ENCODE measurements at places on chromosomes 3 and 15.

- no peak for DNase-seq
Observed at GRCh38 chr3:117995842-117996437, 1038.7 kb downstream of the IGSF11 start.

GRCh38 chr15:71337197-71337845 is 222.1 kb downstream of the THSD4 start:
- DNase-seq: no peak

- no peak for DNase-seq
Observed at GRCh38 chr15:30924353-30924752, 20.6 kb downstream of the FAN1 start.

- DNase-seq: no peak
Observed at GRCh38 chr3:133884054-133884886, 11.4 kb downstream of the RAB6B start.

DNA sequence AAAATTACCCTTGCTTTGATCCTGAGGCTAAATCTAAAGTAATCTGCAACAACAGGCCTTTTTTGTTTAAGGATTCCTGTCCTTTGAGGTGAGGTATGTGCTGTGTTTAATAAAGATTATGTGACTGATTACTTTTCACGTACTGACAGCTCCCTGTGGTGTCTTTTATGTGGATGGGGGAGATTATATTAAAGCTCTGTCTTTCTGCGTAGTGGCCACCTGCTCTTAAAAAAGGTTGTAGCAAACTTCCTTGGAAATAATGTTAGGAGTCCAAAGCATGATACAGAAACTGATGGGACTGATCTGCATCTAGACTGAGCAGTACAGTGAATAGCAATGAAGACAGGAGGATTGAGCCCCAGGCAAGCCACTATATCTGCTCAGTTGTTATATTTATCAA is 453.0 kb upstream of the GOLIM4 start:
- no peak for DNase-seq

GRCh38 chr3:53823026-53823955 is 22.9 kb downstream of the CHDH start:
- no peak for DNase-seq

- no peak for DNase-seq
Observed at GRCh38 chr3:35296533-35296932, 342.8 kb upstream of the ARPP21 start.

GRCh38 chr3:156964577-156964976 is 138.4 kb downstream of the LEKR1 start:
- no peak for DNase-seq

- no peak for DNase-seq
Observed at GRCh38 chr15:49265911-49266310, 95.9 kb downstream of the GALK2 start.

DNA sequence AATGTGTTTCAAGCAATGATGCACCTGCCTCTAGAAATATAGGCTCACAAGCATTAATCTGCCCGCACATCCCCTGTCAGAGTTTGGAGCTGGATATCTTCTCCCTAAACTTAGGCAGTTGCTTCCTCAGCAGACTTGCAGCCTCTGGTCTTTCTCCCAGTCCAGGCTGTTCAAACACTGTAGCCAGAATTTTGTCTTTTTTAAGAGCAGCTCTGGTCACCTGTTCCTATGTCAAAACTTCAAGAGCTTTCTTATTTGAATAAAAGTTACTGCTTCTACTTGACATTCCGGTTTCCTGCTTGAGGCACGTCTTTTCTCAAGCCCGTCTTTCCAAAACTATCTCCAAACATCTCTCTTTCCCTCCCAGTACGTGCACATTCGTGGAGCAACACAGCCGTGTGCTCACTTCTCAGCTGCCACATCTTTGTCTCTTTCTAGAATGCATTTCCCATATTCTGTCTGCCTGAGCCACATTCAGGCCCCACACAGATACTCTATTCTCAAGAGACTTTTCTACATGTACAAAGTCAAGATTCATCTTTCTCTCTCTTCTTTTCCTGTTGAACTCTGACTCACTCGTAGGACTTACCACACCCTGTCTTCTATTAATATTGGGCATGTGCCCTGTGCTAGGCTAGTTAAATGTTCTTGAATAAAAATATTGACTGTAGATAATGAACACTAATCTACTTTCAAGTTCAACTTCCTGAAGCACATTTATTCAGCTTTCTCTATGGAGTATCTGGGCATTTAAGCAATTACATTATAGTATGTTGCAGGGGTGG is 307.7 kb upstream of the SOX2 start:
- DNase-seq: no peak

DNA sequence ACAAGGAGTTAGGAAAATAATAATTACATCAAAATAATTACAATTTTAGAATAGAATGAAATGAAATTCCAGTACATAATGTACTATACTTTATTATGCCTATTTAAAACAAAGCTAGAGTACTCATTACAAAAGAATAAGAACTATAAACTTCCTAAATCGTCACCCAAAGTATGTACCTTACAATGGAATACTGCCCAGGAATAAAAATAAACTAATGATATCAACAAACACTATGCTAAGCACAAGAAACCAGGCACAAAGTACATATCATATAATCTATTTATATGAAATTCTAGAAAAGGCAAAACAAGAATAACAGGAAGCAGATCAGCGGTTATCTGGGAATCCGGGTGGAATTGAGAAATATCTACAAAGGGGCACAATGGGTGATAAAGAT is 84.7 kb downstream of the MYO9A start:
- no peak for DNase-seq

DNA sequence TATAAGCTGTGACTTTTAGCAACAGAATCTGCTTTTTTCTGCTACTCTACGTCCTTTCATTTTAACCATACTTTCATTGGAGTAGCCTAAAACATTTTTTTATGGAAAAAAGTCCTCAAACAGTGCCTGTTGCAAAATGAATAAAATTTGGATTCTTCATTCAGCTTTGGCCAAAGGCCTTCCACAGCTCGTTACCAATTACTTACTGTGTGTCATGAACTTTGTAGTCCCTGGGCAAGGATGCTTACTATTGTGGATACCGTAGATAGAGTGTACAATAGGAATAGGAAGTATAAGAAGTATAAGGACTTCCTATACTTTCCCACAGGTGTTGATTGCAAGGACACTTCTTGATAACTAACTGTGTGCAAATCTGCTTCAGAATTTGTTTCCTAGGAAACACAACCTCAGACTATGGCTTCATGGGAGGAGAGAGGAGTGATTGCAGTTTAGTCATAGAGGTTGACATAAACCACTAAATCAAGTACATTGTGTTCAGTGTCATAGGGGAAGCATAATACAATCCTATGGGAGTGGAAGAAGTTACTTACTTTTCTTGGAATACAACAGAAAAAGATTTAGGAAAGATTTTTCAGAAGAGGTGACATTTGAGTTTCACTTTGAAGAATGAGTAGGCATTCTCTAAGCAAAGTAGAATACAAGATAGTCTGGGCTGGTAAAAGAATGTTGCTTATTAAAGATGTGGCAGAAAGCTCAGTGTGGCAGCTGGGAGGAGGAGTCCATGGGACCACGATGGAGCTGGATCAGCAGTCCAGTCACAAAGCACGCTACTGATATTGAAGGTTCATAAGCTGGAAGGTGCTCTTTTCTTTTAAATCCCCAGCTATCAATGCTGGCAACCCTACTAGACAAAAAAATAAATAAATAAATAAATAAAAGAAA is 309.7 kb upstream of the TPRG1 start:
- DNase-seq: no peak

- DNase-seq: no peak
Observed at GRCh38 chr3:50585919-50586762, 16.8 kb downstream of the HEMK1 start.

GRCh38 chr3:130374033-130374432 is 28.6 kb downstream of the COL6A5 start:
- no peak for DNase-seq

GRCh38 chr3:138547342-138547975 is 46.6 kb downstream of the CEP70 start:
- no peak for DNase-seq

GRCh38 chr15:88241461-88241860 is 15.1 kb downstream of the NTRK3 start:
- DNase-seq: no peak

DNA sequence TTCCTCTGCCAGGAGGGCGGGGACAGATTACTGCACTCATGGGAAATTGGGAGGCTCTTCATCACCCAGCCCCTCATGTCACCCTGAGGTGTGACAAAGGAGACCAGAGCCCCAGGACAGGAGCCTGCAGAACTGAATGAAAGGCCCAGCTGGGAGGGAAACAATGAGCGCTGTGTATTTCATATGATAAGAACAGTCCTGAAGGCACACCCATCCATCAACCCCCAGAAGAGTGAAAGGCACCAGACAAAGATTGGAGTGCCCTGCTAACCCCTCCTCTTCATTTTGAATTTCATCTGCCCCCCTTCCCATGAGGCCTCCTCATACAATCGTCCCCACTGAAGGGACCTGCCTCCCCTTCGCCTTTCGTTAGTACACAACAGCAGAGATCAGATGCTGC is 160.0 kb upstream of the PRICKLE2 start:
- DNase-seq: no peak

GRCh38 chr15:51621936-51622603 is 501 bp downstream of the DMXL2 start:
- DNase-seq: peak; percentile 8

- no peak for DNase-seq
Observed at GRCh38 chr3:9395570-9396300, 1.7 kb upstream of the SETD5 start.

GRCh38 chr3:15403965-15404364 is 23.4 kb downstream of the METTL6 start:
- DNase-seq: no peak

GRCh38 chr3:11558002-11558401 is 85.7 kb downstream of the VGLL4 start:
- no peak for DNase-seq

- DNase-seq: no peak
Observed at GRCh38 chr15:88388686-88389085, 78.5 kb downstream of the MRPL46 start.

DNA sequence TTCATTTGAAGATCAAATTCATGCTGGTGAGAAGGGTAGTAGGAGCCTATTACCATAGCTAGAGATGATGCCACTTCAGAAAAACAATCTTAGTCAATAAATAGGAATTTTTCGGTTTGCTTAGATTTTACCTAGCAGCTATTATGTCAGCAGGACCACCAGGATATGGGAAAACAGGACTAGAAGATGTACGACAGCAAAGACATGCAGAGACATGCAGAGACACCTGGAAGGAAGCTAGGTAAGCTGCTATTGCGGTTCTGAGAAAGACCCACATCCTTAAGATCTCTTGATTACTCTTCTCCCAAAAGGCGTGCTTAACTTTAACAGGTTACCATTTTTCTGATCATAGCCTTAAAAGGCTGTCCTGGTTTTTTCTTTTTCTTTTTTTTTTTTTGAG is 64.8 kb upstream of the THSD4 start:
- no peak for DNase-seq

- DNase-seq: no peak
Observed at GRCh38 chr3:87298111-87298718, 21.8 kb upstream of the POU1F1 start.

GRCh38 chr3:172186607-172187006 is 147.2 kb downstream of the FNDC3B start:
- no peak for DNase-seq

GRCh38 chr3:11901286-11901875 is 54.7 kb upstream of the TAMM41 start:
- no peak for DNase-seq

- DNase-seq: no peak
Observed at GRCh38 chr15:81516461-81516860, 142.4 kb upstream of the TMC3 start.

DNA sequence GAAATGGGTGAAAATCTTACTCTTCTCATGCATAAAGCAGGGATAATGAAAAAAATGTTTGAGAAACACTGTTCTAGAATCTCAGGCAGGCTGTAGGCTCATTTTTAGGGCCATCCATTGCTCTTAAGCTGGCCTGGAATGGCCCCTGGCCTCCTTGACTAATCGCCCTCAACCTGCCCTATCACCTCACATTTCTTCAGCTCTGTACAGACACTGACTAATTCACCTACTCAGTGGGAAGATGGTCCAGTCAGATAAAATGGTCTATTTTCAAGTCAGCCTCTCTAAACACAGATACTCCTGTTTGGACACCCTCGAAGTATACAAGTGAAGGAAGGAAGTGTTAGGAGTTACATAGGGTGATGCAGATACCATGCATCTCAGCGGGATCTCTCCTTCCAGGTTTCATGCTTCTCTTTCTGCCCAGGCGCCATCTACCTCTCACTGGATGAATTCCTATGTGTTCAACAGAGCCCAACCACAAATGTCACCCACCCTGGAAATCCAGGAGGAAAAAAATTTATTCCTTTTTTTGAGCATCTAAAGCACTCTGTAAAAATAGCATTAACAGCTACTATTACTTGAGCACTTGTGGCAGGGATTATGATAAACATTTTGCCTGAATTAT is 12.1 kb downstream of the FMN1 start:
- no peak for DNase-seq

GRCh38 chr3:20197775-20198174 is 11.8 kb upstream of the SGO1 start:
- no peak for DNase-seq

GRCh38 chr3:146705225-146705624 is 100.1 kb upstream of the PLSCR5 start:
- no peak for DNase-seq

GRCh38 chr3:125350597-125350996 is 24.5 kb downstream of the ZNF148 start:
- no peak for DNase-seq

- DNase-seq: no peak
Observed at GRCh38 chr3:143595456-143596077, 252.7 kb downstream of the SLC9A9 start.

- DNase-seq: no peak
Observed at GRCh38 chr3:149466192-149466591, 8.3 kb upstream of the TM4SF4 start.

Data from T-helper 17 cell (primary cell).